ENCODE measurements at places on chromosomes 7 and 10.

DNA sequence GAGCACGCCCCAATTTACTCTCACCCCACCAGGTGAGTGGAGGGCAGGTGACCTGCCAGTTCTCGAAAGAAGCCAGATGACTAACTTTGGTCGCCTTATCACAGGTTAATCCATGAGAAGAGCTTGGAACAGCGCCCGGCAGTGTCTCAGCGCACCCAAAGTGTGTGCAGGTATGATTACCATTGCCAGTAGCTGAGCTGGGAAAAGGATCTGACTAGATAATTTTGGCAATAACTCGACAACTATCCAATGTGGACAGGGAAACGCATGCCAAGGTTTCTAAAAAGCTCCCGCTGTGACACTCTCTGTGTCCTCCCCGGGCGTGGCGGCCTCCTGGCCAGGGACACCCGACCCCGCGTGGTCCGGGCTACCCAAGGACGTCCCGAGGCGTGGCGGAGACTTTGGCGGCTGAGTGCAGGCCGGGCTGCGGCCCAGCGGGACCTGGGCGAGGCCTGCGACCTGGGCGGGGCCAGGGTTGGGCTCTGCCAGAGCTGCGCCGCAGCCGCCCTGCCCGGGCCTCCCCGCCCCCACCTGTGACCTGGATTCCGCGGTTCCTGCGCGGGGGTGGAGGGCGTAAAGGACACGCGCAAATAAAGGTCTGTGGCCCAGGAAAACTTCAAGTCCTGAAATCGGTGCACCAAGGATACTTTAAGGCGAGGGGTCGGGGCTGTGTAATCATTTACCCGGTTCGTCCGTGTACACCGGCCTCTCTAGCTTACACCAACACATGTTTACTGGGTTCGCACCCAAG lies 13.7 kb upstream of the WAPL start:
- DNase-seq = no peak

GRCh38 chr10:70191161-70191971 lies 21.1 kb upstream of the SAR1A start:
- DNase-seq = no peak

DNA sequence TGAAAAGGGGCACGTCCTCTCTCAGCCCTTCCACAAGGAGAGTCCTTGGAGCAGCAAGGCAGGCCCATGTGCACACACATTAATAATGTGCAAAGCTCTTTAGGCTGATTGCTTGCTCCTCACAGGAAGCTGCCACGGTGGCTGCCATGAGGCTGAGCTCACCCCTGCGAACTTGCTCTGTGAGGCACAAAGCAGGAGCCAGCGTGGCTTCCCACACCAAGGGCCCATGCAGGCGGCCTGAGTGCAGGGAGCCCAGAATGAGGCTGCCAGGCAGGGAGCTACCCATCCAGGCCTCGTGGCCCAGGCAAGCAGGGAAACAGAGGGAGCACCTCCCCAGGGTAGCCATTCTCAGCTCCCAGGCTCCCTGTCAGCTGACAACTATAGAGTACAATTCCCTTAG lies 242.9 kb downstream of the GRID1 start:
- no peak for DNase-seq

DNA sequence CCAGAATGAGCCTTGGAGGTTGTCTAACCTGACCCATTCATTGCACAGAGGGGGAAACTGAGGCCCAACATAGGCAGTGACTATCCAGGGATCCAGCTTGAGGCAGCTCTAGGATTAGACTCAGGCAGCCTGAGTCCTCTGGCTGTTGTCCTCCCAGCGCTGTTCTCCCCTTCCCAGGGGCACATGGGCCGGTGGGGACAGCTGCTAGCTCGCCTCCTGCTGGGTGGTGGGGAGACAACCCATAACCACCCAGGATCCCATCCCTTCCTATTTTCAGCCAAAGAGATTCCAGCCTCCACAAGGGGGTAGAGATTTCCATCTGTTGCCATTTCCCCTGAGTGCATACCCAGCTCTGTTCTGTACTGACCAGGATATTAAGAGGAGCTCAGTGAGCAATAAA lies 145.1 kb upstream of the GPR26 start:
- DNase-seq = no peak

DNA sequence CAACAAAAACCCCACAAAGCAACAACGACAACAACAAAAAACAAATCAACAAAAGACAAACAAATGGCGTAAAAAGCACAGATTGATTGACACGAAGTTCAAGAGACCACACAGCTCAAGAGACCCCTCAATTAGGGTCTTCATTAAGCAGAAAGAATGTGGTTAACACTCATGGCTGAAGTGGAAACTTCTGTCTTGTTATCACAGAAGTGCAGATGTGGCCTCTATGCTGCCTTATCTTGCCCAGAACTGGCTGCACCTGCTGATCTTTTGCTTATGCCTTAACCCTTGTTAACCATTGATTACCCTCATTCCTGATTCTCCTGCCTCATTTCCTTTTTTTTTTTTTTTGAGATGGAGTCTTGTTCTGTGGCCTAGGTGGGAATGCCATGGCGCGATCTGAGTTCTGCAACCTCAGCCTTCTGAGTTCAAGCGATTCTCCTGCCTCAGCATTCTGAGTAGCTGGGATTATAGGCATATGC lies 3.5 kb upstream of the DAGLB start:
- no peak for DNase-seq

DNA sequence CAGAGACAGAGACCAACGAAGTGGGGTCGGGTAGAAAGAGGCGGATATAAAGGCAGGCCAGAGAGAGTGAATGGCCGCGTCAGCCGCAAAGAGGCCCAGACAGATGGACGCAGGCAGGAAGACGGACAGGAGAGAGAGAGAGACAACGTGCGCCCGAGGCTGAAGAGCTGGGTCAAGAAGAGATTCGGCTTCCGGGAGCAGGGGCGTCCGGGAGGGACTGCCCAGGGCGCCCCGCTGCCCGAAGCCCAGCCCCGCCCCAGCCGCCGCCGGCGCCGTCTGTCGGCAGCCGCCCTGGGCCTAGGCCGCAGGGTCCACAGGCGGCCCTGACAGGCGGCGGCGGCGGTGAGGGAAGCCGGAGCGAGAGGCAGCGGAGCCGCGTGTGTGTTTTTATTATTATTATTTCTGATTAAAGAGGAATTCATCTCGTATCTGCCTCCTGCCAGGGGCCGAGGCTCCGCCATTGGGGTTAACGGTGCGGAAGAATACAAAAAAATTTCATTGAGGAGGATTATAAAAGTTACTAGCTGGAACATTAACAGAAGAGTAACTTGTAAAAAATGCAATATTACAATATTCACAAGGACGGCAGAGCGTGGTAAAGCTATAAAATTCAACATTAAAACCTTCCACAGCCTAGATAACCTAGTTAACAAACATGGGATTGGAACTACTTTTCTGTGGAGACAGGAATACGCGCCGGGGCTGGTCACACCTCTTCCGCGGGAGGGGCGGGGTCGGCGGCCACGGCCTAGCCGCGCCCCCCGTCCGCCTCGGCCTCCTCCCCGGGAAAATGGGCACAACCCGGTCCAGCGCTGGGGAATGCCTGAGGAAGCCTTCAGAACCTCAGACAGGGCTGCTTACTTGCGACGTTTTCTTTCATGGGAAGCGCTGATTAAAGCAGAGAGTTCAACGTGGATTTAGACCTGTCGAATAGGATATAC lies 29.7 kb upstream of the PAX2 start:
- no peak for DNase-seq

DNA sequence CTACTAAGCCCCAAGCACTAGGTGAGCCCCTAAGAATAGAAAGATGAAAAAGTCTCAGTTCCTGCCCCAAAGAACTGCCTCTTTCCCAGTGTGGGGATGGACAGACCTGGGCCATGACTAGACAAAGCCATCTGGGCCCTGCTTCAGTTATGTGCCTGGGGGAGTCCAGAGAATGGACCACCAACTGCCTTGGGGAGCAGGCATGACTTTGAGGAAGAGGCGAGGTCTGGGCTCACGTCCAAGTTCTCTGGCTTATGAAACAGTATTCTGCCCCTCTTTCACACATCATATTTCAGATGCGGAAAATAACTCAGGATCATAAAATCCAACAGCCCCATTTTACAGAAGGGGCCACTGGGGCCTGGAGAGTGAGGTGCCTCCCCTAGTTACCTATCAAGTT lies 80.3 kb downstream of the PLXNA4 start:
- no peak for DNase-seq

DNA sequence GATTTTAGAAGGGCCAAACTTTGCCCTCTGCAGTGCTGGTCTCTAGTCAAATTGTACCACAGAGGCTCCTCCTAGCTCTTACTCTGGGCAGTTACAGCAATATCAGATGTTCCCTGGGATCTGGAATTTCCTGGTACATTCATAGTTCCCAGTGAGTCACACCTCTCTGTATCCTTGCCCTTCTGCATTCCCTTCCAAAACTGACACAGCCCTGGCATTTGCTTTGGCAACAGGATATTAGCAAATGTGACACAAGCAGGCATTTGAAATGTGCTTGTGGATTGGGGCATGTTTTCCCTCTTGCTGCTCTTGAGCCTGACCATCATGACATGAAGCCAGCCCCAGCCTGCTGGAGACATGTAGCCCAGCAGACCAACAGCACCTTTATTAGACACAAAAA lies 284.7 kb upstream of the AKR1E2 start:
- no peak for DNase-seq

- DNase-seq = no peak
Observed at GRCh38 chr10:14451341-14451740, 120.6 kb upstream of the FRMD4A start.

DNA sequence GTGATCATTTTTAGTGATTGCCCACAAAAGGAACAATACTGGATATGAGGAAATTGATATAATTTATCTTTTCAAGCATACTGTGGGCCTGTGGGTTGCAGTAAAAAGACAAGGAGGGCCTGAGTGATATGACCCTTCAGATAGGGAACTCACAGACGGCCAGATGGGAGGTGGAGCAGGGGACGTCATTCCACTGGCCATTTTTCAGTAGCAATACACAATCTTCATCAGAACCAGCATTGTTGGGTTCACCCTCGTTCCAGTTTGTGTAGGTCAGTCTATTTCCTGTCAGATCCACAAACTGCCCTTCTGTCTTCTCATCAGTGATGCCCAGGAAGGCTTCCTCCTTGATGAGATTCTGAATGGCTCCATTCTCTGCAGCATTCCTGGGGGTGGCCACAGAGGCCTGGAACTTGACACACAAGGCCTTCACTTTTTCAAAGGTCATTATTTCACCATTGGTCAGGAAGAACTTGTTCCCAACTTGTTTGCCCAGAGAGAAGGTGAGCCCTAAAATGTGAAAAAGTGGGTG lies 4.5 kb downstream of the MBL2 start:
- DNase-seq = no peak

DNA sequence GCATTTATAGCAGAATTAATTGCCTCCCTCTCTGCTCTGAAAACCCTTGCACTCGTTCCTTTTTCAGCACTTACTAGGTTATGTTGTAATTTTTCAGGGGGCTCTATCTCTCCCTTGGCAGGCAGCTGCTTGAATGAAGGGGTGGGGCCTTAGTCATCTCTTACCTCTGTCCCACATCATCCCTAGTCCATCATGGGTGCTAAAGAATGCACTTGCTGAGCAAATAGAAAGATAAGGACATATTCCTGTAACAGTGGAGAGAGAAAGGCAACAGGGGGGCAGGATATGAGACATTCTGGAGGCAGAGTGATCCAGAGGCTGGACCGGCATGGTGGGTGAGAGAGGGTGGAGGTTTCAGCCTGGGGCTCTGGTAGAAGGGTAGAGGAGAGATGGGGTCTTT lies 60.0 kb downstream of the MINDY4 start:
- no peak for DNase-seq

All from right renal pelvis (tissue), 4 donors.